ENCODE measurements at places on chromosomes 5 and 9. TPM values are rescaled to one million over a fixed set of nuclear protein-coding genes. Genes with fewer than 3 reads are reported as not detected.

DNA sequence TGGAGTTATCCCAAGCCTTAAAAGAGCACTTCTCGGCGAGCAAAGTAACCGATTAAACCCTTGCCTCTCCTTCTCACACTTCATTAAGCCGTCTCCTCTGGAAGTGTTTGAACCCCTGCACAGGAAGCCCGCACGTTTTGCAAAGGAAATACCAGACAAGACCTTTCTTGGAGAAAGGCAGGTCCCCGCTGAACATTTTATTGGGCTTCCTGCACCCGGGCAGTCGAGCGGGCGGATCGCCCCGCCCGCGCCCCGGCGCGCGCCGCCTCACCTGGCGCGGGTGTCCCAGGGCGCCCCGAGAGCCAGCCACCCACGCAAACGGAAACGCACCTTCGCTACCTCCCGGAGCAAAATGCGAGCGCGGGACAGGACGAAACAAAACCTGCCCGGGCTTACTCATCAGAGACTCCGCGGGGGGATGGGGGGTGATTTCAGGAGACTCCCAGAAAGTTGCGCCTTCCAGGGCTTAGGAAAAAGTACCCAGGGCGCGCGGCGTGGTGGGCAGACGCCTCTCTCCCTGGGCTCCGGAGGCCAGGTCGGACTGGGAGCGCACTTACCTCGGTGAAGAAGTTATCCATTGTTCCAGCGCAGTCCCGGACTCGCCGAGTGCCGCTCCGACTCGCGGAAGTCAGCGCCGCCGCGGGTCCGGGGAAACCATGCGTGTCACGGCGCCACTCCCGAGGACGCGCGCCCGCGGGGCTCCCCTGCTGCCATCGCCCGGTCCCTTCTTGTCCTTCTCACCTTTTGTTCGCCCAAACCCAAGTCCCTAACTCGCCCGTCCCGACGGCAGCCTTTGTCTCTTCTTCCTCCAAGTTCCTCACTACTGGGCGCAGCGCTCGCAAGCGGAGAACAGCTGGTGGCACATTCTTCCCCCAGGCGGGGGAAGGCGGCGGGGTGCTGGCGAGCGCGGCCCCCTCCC lies 598 bp downstream of the MYO10 start:
- no peak for DNase-seq

Gene SNCAIP
- not detected for total RNA-seq

GRCh38 chr5:139709582-139710318 lies 61.6 kb downstream of the CXXC5 start:
- no peak for DNase-seq

- peak; percentile 1 for DNase-seq
Observed at GRCh38 chr5:167503926-167504720, 787.3 kb upstream of the WWC1 start.

- DNase-seq, result no peak
Observed at GRCh38 chr9:108815156-108815555, 40.6 kb downstream of the ACTL7B start.

Gene PPP1R26
- 0.24 TPM for total RNA-seq

DNA sequence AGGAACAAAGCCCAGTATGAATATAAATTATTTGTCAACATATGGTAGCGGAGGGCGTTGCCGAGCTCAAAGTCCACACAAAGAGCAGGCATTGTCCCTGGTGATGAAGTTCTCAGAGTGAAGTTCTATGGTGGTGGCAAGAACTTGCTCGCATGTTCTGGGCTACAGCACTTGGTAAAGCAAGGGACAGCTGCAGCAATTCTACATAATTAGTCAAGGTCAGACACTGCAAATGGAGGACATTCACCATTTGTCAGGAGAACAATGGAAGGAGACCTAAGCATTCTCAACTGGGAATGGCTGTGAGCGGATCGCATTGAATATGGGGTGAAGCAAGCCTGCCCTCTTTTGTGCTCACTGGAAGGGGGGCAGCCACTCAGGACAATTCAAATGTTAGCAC lies 503.8 kb upstream of the ADAMTS16 start:
- DNase-seq, result no peak

DNA sequence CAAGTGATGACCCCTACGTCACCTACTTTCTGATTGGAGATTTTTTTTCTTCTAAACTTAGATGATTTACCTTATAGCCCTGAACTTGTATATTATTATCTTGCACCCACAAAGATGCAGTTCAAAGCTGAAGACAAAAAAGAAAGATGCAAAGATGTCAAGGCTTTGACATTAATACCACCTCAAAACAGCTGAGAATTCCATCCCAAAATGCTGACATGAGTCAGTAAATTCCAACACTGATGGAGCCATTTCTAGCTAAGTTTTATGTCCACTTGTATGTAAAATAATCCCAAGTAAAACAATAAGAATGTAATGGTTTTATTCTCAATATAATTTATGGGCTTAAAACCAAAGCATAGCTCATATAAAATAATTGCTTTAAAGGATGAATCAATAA lies 91.5 kb upstream of the CDH9 start:
- no peak for DNase-seq

- DNase-seq, result no peak
Observed at GRCh38 chr5:130994496-130995253, 170.4 kb downstream of the HINT1 start.

Gene FYB1
- 0.60 TPM for total RNA-seq

Gene NR6A1
- total RNA-seq, result 1.4 TPM

DNA sequence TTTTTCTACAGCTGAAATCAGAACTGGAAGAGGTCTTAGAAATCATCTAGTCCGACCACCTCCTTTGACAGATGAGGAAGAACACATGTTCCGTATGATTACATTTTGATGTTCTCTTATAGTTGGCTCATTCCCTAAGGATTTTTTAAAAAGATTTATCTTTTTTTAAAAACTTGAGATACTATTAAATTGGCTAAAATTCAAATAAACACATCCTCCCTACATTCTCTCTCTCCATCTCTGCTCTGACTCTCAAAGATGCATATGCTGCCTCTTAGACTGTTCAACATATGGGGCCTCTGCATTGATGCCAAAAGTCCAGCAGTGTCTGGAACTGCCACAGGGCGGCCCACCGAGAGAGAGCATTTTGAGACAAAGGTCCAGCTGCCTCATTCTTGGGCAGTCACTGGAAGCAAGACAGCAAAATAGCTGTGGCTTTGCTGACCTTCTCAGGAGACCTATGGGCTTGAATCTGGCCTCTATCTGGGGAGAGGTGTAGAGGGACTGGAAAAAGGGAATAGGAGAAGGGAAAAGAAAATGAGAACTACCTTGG lies 12.8 kb upstream of the TSSK1B start:
- peak; percentile 33 for DNase-seq

Gene ADAMTS2
- 0.49 TPM for total RNA-seq

Gene ICE1
- total RNA-seq, result 18.4 TPM

Gene PSMD5
- total RNA-seq, result 35.3 TPM

DNA sequence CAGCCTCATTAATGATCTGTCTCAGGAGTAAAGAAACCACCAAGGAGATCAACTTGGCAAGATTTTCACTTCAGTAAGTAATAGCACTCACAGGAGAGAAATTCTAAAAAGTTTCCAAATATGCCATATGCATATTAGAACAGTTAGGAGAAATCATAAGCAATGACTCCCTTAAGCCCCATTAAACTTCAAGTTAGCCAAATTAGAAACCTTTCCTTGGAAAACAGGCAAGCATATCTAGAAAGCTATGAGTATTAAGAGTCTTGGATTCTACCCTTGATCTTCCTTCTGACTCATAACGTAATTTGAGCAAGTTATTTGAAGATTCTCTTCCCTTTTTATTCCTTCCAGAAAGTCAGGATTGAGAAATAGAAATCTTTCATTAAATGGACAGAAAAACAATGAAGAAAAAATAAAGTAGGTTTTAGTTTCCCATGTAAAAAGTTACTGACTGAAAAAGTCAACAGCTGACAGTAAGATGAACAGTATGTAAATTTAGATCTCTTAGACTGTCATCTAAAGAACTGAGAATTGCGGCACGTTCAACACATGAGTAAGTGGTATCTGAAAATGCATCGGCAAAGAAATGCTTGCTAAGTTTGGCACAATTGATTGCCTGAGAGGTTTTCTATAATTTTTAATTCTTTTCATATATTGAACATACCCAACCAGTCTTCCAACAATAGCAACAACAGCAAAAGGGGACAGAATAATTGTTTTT lies 565.7 kb upstream of the FTMT start:
- DNase-seq, result no peak

DNA sequence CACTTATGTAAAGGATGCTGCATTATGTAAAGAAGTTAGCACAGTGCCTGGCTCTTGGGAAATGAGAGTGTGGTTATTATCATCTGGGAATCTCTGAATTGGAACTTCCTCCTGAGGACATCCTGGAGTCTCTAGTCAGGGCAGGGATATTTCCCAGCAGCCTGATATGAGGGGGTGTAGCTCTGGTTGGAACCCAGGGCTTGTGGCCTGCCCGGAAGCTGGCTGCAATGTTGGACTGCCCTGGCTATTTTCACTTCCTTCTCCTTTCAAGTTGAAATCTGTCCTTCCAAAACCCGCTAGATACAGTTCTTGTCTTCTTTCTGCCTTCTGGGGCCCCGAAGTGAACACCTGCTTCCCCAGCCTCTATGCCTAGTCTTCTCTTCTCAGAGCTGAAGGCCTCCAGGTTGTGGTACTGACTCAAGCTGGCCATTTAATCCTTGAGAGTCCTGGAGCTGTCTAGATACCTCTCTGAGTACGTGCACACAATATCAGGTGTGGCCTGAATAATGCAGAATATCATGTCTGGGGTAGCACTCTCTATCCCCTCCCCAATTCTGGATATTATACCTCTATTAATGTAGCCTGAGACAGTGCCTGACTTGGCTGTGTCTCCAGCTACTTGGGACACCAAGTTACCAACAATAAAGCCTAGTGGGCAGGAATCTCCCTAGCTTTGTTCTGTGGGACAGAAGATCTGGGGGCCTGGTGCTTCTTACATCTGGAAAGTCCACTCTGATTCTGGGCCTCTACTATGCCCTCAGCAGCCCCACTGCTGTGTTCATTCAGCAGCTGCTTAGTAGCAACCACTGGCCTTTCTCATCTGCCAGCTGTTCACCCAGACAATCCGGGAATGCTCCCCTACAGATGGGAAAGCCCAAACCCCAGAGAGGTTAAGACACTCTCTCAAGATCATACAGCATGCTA lies 45.0 kb downstream of the SLC6A7 start:
- no peak for DNase-seq

DNA sequence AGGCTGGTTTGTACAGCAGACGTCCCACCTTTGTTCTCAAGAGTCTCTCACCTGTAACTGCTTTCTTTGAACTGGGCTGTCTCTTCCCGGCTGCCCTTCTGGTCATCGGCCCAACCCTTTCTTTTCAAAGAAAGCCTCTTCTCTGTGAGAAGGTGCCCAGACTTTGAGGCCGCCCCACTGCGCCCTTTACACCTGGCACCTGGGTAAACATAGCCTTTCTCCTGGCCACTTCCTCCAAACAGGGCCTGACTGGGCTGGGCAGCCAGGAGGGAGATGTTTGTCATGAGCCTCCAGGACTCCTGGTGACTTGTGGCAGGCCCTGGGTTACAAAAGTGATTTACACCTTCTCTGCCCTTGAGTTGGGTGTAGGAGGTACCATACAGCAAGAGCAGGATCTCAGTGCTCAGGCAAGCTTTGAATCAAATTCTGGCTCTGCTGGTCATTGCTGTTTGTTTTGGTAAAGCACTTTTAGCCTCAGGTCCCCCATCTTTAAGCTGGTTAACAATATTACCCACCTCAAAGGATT lies 127.2 kb upstream of the CXCL14 start:
- no peak for DNase-seq

- peak; percentile 3 for DNase-seq
Observed at GRCh38 chr9:100637787-100638186, 59.9 kb downstream of the CAVIN4 start.

DNA sequence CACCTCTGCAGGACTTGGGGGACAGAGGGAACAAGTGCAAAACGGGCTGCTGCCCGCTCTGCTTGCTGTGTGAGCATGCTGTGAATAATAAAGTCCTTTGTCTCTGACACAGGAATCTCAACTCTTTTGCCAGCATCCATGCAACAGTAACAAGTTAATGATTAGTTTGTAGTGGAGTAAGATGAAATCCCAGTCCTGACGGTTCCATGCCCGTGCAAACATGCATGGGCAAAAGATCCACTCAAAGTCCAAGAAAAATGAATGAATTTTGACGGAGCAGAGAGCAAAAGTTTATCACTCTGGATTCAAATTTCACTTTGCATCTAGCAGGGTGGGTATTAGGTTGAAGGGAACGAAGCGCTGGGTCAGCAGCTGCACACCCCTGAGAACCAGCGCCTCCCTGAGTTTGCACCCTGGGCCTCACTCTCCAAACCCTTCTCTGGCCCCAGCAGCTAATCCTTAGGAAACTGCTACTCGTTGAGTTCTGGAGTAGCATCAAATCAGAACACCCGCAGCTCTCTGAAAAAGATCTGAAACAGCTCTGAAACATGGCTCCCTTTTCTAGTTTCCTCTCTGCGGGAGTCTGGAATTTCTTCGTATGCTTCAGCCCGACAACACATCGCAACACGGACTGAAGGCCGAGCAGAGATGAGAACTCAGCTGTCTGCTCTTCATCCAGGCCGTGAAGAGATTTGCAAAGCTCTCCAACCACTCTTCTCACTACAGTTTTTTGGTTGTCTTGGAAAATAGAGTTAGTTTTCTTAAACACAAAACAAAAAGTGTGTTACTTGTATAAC lies 45.6 kb upstream of the RUFY1 start:
- no peak for DNase-seq

- peak; percentile 42 for DNase-seq
Observed at GRCh38 chr5:141742866-141743851, 61.1 kb upstream of the ARAP3 start.

Gene LTC4S
- total RNA-seq, result not detected

GRCh38 chr9:27124151-27124550 lies 15.1 kb downstream of the TEK start:
- no peak for DNase-seq

- DNase-seq, result no peak
Observed at GRCh38 chr9:105457560-105458294, 9.9 kb downstream of the FSD1L start.

- no peak for DNase-seq
Observed at GRCh38 chr9:109033941-109034700, 20.8 kb upstream of the CTNNAL1 start.

DNA sequence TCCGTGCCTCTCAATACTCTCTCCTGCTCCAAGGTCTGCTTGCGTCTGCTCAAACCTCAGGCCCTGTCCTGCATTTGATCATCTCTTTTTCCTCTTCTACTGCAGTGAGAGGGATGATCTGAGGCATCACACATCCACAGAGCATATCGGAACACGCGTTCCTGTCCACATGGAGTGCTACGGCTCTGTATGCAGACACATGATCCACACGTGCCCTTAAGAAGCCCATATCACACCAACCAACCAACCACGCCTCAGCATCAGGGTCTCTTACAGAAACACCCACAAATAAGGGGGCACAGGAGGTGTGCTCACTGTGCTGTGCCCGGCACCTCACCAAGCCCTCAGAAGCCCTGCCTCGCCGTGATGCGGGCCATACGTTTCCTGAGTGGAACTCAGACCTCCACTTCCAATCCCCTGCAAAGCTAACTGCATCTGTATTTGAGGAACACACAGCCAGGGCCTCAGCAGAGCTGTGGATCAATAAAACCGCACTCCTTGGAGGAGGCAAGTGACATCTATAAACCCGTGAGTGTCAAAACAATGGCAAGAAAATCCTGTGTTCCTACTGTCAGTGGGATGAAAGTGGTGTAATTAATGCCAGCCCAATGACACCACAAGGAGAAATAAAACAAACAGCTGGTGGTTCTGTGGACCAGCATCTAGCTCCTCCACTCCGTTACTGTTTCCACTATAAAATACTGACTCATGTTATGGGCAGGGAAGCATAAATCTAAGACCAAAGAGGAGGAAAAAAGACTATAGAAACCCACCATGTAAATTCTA lies 40.4 kb downstream of the AK8 start:
- DNase-seq, result no peak

- no peak for DNase-seq
Observed at GRCh38 chr5:94884311-94884710, 265.8 kb downstream of the SLF1 start.

GRCh38 chr5:172898218-172898842 lies 60.9 kb upstream of the RPL26L1 start:
- no peak for DNase-seq

All from RPMI7951 (cell line).